Myocyte (in vitro differentiated cells): ENCODE measurements at places on chromosomes 1 and 21. TPM values are rescaled to one million over a fixed set of nuclear protein-coding genes. Genes with fewer than 3 reads are reported as not detected.

DNA sequence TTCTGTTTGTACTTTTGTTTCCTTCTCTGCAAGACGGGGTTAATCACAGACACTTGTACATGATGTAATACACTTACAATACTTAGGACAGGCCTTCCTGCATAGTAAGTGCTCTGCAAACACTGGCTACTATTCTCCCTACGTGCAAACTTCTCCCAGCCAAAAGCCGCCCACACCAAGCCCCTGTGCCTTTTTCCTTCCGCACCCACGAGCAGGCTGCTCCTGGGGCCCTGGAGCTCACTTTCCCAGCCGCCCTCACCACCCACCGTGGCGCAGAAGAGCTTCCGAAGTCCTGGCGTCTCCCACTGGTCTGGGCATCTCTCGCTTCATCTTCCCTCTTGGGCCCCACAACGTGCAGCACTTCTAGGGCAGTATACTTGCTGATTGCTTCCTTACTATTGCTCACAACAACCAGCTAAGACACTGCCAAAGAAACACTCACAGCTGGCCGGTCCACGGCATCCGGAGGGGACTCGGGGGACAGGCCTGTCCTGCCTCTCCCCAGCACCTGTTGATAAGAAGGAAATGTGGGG, 22.5 kb upstream of the GPR157 start:
- DNase-seq: no peak

DNA sequence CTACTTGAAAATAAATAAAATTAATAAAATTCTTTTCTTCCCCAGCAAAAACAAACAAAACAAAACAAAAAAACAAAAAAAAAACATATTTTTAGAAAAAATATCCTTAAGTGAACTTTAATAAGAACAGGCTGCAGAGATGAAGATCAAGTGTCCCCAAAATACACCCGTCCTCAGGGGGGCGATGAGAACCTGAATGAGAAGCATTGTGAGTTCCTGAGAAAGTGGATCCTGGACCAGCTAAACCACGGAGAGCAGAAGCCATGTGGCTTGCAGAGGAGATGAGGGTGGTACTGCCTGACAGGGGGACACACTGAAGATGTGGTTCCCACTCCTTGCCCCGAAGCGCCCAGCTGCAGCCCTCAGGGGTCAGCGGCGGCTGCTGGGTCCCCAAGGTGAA, 89.3 kb downstream of the ITPKB start:
- DNase-seq: no peak

GRCh38 chr1:84467298-84467697, 11.8 kb upstream of the RPF1 start:
- no peak for DNase-seq

- DNase-seq: no peak
These were observed 24.8 kb downstream of the HSD3B1 start for GRCh38 chr1:119531606-119532323.

DNA sequence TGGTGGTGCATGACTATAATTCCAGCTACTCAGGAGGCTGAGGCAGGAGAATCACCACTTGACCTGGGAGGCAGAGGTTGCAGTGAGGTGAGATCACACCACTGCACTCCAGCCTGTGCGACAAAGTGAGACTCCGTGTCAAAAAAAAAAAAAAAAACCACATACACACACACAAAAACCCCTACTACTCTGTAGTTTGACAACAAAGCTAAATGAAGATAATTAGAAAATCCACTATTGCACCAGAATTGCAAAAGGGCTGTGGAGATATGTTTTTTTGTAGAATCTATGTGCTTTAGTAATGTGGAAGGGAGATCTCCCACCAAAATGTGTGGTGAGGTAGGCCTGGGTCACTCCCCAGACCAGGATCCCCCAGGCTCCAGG, 32.2 kb upstream of the KHDRBS1 start:
- no peak for DNase-seq

- peak; percentile 58 for DNase-seq
These were observed 11.4 kb downstream of the EMC1 start for GRCh38 chr1:19239876-19240275.

GRCh38 chr1:196115646-196116045, 492.6 kb downstream of the KCNT2 start:
- peak; percentile 96 for DNase-seq

- DNase-seq: peak; percentile 71
These were observed at the start of gene RNF220 for GRCh38 chr1:44405031-44405797. RNF220 (plus strand) TSS chr1:44405255.

DNA sequence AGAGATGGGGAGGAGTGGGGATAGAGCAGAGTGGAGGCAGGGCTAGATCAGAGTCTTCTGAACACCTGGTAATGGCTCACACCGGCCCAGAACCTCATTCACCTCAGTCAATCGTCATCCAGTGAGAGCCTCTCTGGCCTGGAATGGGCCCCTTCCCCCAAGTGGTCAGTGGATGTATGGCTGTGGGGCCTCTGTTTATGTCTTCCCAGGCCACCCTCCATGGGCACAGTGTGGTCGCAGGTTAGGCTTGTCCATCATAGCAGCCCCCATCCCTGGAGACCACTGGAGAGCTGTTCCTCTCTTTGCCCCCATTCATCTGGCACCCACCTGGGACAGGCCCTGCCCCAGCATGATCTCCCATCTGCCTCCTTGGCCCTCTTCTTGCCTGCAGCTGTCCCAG, 29.6 kb upstream of the TENT5C start:
- no peak for DNase-seq

- DNase-seq: no peak
These were observed 675.8 kb downstream of the NCAM2 start for GRCh38 chr21:21673959-21674358.

GRCh38 chr1:173393659-173394000, 83.5 kb upstream of the PRDX6 start:
- no peak for DNase-seq

Gene RGS8
- total RNA-seq: not detected in 2 replicates

GRCh38 chr1:119081700-119082099, 58.8 kb downstream of the WARS2 start:
- no peak for DNase-seq

DNA sequence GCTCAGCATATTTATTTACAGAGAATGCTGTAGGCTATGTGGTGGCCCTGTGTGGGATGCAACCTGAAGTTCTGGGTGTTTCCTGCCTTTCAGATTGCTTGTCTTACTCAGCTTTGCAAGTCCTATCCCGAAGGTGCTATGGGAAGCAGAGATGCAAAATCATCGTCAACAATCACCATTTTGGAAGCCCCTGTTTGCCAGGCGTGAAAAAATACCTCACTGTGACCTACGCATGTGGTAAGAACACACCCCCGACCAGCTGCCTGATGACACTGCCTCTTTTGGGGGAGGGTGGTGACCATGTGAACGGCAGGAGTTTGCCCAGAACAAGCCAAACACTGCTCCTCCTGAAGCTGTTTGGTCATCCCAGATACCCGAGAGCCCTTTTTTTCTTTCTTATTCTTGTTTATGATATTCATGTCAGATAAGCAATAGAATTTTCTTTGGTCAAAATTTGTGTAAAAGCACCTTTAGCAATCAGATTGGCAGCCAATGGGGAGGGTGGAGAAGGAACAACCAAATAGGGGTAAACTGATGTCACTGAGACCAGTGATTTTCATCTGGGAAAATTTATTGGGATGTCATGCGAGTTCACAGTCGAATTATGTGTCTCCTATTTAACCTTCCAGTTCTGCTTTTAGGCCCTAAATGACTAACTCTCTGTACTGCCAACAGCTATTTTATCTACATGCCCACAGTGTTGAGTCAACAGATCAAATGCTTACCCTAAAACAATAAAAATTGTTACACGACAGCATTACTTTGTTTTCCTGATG, 82.6 kb downstream of the EVA1C start:
- DNase-seq: peak; percentile 79

DNA sequence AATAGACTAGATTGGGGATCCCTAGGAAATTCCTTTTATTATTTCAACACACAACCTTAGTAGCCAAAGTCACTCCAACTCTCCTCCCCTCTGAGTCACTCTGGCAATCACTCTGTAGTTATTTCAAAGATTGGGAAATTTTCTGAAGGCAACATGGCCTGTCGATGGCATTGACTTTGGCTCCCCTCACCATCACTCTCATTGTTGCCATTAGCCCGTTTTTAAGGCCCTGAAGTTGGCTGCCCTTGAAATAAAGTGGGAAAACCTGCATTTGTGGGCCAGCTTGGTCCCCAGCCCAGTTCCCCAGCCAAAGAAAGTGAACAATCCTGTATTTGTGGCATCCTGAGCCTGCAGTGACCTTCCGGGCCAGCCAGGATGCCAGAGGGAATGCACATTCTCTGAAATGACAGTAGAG, 52.5 kb downstream of the CDC7 start:
- DNase-seq: peak; percentile 21

- no peak for DNase-seq
These were observed 20.5 kb downstream of the PLA2G4A start for GRCh38 chr1:186849271-186849671.

DNA sequence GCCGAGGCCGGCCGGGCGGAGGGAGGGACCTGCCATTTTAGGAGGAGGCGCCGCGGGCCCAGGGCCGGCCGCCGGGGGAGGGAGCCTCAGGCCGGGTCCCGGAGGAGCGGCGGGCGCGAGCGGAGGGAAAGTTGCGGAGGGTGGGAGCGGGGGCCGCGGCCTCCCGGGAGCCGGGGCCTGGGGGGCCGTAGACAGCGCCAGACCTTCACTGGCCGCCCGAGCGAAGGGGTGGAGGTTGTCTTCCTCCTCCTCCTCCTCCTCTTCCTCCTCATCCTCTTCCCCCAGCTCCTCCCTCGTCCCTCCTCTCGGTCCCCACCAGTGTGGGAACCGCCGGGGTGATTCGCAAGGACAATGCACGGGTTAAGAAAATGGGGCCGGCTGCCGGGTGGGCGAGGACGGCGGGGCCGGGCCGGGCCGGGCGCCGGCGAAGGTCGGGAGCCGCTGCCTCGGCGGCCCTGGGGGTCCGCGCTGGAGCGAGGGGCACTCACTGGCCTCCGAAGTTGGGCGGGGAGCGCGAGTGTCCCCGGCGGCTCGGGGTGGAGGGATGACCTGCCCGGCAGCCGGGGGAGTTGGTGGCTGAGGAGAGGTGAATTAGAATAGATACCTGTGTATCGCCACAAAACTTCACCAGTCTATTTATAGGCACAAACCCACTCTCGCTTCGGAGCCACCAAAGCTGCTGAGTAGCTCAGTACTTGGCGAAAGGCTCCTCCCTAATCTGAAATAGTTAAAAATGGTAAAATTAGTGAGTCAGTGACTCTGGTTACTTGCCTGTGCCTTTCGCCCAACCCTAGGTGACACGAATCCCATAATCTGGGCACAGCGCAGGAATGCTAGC, 1.3 kb downstream of the DYRK1A start:
- DNase-seq: peak; percentile 55

GRCh38 chr1:37974567-37974966, 15.3 kb downstream of the SF3A3 start:
- DNase-seq: no peak

Gene PROK1
- not detected in 2 replicates for total RNA-seq

GRCh38 chr1:16018749-16019643, 1.2 kb upstream of the HSPB7 start:
- peak; percentile 64 for DNase-seq

DNA sequence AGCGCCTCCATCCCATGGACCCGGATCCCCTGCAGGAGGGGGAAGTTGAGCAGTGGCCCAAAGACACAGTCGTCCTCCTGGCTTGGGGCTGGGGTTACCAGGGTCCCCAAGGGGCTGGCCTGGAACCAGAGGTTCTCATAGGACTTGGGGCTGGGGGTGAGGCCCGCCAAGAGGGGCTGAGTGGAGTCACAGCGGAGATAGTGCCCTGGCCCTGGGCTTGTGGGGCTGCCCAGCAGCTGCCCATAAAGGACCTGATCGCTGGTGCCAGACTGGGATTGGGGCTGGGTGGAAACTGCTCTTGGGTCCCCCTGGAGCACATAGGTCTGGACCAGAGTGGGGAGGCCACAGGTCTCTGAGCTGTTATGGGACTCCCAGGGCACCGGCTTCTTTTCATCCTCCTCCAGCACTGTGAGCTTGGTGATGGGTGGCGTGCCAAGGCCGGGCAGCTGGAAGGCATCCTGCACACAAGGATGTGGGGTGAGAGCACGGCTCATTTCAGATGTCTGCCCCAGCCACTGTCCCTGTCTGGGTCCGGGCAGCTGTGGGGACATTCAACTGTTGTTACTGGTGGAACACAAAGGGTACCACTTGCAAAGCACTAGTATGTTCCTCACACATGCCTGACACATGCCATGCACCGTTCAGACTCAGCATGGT, 2.3 kb upstream of the MRPS15 start:
- no peak for DNase-seq

DNA sequence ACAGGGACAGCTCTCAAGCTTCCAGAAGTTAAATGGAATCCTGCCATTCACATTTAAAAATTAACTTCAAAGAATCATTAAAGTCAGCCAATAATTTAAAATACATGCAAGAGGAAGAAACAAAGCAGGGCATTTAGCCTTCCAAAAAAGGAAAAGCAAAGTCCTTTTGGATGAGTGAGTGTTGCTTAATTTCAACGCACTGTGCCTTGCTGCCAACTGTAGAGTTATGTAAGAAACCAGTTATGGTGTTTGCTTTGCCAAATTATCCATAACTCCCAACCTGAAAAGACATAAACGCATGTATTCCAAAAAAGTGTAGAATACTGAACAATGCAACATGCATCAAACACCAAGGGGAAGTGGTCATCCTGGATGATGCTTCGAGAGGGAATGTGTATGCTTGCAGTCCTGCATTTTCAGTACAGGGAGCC, 16.1 kb upstream of the KCNE1 start:
- DNase-seq: no peak

DNA sequence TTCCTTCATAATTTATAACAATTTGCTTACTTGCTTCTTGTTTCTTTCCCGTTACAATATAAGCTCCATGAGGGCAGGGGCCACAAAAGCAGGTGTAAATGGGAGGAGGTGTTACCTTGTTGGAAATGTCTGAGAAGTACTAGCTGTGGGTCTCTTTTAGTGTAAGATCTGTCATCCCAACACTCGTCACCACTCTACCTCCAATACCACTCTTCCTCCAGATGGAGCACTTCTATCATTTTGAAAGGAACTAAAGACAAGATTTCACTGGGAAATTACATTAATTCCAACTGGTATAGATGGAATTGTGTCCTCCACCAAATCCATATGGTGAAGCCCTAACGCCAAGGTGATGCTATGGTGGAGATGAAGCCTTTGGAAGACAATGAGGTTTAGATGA, 53.0 kb upstream of the CPLANE2 start:
- no peak for DNase-seq

Gene TNNT2
- total RNA-seq: 3,022 and 4,635 TPM in 2 replicates
